Hematopoietic multipotent progenitor cell treated with erythropoietin and hydrocortisone succinate and interleukin-3 and kit ligand, for 8 days (in vitro differentiated cells): ENCODE measurements at places on chromosomes 7 and 10.
A peak's percentile ranks its signal among the peaks of the same experiment; 100 is the strongest.

DNA sequence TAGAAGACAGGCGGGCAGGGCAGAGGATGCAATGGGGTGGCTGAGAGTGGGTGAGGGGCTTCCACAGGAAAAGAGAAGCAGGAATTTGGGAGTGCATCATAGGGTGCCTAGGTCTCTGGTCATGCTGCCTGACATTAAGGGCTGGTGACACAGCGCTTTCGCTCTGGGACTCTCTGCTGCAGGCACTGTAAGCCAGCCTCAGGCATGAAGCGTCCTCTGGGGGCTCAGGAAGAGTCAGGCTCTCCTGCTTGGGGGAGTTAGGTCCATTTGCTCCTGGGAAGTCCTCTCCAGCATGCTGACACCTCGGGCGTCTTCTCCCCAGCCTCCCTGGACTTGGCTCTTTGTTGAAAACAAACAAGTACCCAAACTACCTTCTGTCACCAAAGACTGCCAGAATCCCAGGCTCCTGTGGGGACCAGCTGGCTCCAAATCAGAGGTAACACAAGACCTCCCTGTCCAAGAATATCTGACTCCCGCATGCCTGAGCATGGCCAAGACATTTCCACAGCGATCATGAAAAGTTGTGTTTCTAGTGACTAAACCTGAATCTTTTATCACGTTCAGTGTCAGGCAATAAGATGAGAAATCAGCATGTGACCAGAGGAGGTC, 55.4 kb downstream of the GPR26 start:
- no peak for DNase-seq

GRCh38 chr7:130938661-130939060, 204.7 kb upstream of the KLF14 start:
- no peak for DNase-seq

- DNase-seq: no peak
Measured at GRCh38 chr10:70846795-70847194, 31.0 kb downstream of the SGPL1 start.

GRCh38 chr10:119652361-119652730, 1.2 kb downstream of the BAG3 start:
- DNase-seq: peak; percentile 81

DNA sequence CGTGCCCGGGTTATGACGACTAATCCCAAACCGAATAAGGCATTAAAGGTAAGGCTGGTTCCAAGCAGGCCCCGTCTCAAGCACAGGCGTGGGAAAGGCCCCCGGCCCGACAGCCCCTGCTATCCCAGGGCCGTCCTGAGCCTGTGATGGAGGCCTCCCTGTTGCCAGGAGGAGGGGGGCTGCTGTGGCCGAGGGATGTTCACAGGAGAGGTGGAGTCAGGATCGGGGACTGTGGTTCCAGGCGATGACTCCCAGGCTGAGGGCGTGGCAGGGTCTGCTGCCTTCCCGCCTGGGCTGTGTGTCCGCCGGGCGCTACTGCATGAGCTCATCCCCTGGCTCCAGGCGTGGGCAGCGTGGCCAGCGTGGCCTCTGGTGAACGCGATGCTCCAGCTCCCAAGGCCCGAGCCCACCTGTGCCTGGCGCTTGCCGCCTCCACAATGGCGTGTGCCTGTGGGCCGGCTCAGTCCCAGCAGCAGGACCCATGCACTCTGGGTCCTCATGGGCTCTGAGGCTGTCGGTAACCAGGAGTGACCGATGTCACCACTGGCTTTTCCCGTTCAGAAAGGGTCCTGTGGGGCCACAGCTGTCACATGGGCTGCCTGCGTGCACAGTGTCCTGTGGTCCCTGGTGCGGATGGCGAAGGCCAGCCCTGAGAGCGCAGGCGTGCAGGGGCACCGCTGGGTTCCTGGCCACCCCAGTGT, 8.8 kb downstream of the MAFK start:
- no peak for DNase-seq

- peak; percentile 10 for DNase-seq
Measured at GRCh38 chr7:111953611-111954010, 252.6 kb downstream of the DOCK4 start.

GRCh38 chr7:37971491-37971890, 51.1 kb downstream of the EPDR1 start:
- no peak for DNase-seq

DNA sequence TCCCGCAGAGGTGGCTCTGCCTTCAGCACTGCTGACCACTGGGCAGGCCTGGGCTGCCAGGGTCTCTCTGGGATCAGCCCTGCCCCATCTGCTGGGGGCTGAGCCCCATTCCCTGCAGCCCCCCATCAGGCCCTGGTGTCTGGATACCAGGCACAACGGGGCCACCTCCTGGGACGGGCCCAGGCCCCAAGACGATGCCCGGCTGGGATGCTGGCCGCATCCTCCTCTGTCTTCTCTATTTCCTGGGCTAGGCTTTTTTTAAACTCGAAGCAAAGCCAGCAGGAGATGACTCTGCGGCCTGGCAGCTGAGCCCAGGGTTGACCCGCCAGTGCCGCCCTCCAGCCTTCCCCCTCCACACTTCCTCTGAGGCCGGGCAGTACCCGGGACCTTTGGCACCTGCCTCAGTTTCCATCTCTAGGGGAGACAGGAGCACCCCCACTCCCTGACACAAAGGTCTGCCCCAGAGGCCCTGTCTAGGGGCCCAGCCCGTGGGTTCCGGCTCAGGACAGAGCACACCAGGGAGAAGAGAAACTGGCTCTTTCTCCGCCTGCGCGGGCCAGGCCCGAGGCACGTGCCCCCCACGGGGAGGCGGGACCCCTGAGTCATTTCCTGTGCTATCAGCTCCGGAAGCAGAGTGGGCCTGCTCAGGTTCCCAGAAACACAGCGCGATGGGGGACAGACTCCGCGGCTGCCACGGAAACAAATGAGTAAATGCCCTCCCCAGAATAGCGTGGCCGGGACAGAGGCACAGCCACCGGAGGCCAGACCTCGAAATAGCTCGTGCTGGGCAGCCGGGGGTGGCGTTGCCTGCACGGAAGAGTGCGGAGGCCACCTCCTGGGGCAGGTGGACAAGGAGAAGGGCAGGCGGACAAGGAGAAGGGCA, 84.6 kb upstream of the PDGFA start:
- DNase-seq: peak; percentile 87

DNA sequence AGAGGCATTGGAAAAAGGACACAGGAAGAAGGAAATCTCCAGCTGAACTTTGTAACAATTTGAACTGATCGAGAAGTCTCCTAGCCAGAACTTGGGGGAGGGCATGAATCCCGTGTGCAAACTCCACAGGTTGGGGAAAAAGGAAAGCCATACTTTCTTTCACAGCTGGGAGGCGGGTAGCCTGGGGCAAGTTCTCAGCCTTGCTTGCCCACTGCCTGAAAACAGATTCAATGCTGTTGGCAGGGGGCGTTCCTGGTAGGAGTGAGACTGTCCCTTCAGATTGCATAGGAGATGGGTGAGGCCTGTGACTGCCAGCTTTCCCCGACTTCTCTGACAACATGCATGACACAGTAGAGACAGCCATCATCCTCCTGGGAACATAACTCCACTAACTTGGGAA, 289.1 kb upstream of the PHF14 start:
- no peak for DNase-seq

- DNase-seq: no peak
Measured at GRCh38 chr10:100157156-100157555, 28.7 kb downstream of the ERLIN1 start.

DNA sequence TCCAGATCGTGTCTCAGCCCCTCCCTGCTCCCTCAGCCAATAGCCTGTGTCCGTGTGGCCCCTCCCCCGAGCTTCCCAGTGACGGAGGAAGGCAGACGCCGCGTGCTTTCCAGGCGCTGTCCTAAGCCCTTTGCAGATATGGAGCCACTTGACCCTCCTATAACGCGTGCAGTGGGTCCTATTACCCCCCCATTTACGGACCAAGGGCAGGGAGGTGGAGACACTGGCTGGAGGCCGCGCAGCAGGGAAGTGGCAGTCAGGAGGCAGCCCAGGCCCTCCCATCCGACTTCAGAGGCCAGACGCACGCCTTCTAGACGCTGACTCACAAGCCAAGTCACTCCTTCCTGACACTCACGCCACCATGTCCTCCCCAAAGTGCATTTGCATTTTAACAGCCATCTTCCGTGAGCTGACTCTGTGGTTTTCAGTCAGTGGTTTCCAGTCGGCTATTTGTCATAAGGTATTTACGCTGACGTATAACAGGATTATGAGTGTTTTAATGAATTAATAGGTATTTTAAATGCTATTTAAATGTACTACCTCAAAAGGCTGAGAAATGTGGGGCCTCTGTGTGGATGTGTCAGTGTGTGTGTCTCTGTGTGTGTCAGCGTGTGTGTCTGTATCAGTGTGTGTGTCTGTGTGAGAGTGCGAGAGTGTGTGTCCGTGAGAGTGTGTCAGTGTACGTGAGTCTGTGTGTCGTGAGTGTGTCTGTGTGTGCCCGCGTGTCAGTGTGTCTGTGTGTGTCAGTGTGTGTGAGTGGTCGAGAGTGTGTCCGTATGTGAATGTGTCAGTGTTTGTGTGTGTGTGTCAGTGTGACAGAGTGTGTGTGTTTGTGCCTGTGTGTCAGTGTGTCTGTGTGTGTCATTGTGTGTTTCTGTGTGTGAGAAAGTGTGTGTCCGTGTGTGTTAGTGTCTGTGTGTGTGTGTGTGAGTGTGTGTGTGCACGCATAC, 92.0 kb upstream of the INSIG1 start:
- peak; percentile 96 for DNase-seq

DNA sequence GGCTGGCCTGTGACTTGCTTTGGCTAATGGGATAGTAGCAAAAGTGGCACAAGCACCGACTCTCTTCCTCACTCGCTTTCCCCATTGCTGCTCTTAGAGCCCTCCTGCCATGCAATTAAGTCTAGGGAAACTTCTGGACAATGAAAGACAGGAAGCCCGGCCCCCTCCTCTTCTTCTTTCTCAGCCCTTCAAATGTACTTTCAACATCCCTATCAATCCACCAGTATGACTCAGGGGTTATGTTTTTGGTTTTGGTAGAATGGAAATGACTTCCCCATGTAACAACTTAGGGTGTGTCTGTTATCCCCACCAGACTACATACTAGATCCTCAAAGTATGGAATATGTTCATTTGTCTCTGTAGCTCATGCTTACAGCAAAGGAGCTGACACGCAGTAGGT, 139.0 kb upstream of the GDF10 start:
- DNase-seq: no peak

- DNase-seq: no peak
Measured at GRCh38 chr10:29634764-29635625, at the start of gene SVIL. SVIL (minus strand) TSS chr10:29634971; CDS start chr10:29555058, 79,913 bp downstream.

DNA sequence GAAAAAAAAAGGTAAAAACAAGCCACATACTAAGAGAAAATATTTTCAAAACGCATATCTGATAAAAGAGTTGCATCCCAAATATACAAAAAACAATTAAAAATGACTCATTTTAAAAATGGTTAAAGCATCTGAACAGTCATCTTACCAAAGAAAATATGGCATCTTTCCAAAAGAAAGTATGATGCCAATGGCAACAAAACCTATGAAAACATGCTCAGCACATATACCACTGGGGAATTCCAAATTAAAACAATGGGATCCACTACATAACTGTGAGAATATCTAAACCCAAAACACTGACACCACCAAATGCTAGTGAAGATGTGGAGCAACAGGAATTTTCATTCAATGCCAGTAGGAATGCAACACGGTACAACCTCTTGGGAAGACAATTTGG, 39.3 kb downstream of the VSTM2A start:
- no peak for DNase-seq

- DNase-seq: no peak
Measured at GRCh38 chr7:149838992-149839408, 825 bp downstream of the ZNF862 start.
